Fibroblast of skin of left quadriceps (primary cell): ENCODE measurements at places on chromosomes 3 and 15.

DNA sequence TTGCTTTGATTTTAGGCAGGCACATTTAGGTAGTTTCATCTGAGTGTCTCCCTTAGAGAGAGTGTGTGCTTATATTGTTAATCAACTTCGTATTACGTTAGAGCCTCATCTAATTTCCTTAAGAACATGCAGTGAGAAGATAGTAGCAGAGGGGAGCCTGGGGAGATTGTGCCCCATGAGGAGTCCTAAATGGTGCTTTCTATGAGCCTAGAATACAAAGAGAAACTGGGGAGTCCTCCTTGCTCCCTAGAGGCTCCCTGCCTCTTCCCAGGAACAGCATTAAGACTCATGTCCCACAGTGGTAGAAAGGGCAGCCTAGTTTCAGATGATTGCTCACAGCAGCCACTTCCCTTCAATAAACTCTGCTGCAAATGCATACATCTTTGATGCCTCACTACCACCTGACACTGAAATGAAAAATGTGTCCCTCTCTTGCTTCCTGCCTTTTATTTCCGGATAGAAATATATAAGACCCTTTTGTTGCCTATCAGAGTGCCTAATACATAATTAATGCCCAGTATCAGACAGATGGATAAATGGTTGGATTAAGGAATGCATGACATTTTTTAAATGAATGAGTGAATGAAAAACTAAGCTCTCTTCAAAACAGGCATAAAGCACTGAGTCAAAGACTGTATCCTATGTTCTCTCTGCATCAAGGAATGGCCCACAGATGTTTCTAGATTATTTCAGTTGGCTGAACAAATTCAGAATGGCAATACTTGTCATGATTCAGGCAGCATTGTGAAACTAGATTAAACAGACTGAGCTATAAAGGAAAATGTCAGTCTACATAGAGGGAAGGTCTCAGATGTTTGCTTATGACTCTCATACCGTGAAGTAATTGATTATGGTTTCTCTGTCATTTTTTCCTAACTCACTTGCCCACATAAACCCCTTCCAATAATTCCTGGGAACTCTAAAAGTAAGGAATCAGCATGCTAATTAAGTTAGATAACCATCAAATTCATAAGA lies 362.1 kb downstream of the LRRC3B start:
- no peak for DNase-seq

- DNase-seq = no peak
Measured at GRCh38 chr3:118968640-118969039, 66.0 kb downstream of the IGSF11 start.

DNA sequence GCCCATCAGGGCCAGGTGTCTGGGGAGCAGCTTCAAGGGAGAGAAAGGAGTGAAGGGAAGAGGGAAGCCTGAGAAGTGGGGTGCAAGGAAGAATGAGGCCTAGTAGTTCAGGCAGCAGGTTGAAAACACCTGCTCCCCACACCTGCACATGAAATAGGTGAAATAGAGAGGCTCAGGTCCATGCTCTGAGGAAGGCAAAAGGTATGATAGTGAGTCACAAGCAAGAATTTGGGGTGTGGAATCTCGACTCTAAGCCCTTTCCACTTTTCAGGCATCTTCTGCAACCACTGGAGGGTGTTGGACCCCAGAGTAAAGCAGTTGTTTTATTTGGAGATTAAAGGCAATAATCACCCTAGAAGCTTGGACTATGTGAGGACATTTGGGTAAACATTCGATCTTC lies 157.5 kb downstream of the CTNNB1 start:
- DNase-seq = no peak

GRCh38 chr3:122998206-122998605 lies 29.4 kb downstream of the SEMA5B start:
- no peak for DNase-seq

- DNase-seq = no peak
Measured at GRCh38 chr15:65414841-65415621, 7.7 kb downstream of the IGDCC4 start.

- DNase-seq = peak; percentile 66
Measured at GRCh38 chr3:127747751-127748521, 74.4 kb downstream of the MGLL start.

- DNase-seq = no peak
Measured at GRCh38 chr3:85455561-85456200, 496.9 kb downstream of the CADM2 start.

GRCh38 chr3:30512576-30512975 lies 93.8 kb upstream of the TGFBR2 start:
- DNase-seq = no peak

- no peak for DNase-seq
Measured at GRCh38 chr15:100948430-100948762, 29.2 kb downstream of the LRRK1 start.
